ENCODE measurements at places on chromosomes 7 and 10. TPM values are rescaled to one million over a fixed set of nuclear protein-coding genes. Genes with fewer than 3 reads are reported as not detected.
A peak's percentile ranks its signal among the peaks of the same experiment; 100 is the strongest.

The CACNB2 gene
- under 0.01 TPM for total RNA-seq

The SBDS gene
- 83.7 TPM for total RNA-seq

The LIPN gene
- total RNA-seq = not detected

The SPACDR gene
- 0.36 TPM for total RNA-seq

The ZNF365 gene
- 9.1 TPM for total RNA-seq

The MRC1 gene
- 0.36 TPM for total RNA-seq

The PDK4 gene
- total RNA-seq = 0.36 TPM

The TET1 gene
- total RNA-seq = 4.0 TPM

The CALML3 gene
- not detected for total RNA-seq

The MET gene
- 55.0 TPM for total RNA-seq

The AOAH gene
- not detected for total RNA-seq

The AKR1C1 gene
- total RNA-seq = 140 TPM

The ZNF485 gene
- 4.7 TPM for total RNA-seq

The TRPV6 gene
- total RNA-seq = not detected

GRCh38 chr7:85695533-85695932 lies 508.7 kb upstream of the SEMA3D start:
- no peak for DNase-seq

DNA sequence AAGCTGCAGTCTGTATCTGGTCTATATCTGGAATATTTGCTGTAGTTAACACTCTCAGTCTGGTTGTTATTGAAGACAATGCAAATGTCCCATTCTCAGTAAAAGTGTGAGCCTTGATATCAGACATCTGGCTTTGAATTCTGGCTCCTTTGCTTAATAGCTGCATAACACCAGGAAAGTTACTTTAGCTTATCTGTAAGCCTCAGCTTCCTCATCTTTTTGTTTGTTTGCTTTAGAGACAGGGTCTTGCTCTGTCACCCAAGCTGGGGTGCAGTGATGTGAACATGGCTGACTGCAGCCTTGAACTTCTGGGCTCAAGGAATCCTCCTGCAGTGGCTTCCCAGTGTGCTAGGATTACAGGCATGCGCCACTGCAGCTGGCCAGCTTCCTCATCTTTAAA lies 41.3 kb downstream of the CNNM2 start:
- DNase-seq = no peak

DNA sequence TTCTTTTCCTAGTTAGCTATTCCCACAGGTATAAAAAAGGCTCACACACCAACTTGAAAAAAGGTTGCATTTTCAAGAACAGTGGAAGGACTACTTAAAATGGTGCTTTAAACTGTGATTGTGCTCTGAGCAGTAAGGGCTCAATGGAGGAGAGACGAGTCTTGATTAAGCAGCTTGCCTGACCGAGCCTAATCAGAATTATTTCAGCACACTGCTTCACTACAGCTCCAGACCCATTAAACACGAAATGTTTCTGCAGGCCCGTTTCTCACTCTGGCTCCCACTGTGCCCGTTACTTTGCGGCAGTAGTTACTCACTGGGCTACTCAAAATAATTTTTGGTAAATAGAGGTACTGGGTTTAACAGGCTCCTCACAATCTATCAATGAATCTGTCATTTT lies 126.0 kb downstream of the NRCAM start:
- DNase-seq = no peak

DNA sequence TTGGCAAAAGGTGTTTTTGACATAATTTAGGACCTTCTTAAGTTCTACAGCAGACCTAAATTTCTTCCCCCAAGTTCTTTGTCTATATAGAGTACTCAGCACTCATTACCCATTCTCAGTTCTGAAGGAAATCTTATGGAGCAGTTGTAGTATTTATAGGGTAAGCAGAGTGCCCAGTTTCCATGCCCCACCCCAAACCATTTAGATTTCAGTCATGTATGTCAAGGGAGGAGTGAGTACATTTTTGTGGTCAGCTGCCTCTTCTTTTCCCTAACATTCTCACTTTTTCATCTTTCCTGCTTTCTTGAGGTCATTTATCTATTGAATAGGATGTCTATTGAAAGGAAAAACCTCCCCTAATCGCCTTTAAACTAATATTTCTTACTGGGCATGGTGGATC lies 83.3 kb downstream of the KAT6B start:
- no peak for DNase-seq

DNA sequence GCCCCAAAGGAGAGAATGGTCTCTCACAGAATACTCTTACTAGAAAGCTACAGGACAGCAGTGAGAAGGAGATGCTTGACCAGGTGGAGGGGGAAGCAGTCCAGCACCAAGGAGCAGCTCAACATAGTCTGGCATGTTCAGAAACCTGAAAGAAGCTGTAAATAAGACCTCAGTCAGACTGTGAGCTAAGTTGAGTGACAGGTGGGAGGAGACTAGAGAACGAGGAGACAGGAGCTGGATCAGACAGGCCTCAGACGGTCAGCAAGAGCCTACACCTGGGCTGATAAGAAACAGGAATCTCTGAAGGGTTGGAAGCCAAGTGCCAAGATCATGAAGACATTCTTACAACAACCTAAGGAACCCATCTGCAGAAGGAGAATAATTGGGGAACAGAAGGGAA lies 54.5 kb downstream of the ELMO1 start:
- DNase-seq = no peak

- DNase-seq = peak; percentile 25
Measured at GRCh38 chr7:113175525-113176104, 57.3 kb upstream of the SMIM30 start.

DNA sequence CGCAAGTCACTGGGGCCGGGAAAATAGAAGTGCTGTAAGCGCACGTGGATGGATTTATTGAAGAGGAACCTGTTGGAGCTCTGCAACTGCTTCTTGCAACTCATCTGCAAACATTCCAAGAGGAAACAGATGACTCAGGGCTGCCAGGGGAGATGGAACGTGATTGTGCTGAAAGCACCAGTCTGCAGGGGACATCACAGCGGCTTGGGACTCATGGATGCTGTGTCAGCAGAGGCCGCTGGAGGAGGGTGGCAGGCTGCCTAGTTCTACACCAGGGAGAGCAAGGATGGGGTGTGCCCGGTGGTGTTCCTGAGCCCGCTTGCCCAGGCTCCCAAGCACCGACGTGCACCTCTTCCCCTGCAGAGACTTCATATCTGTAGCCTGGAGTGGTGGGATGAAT lies 515.7 kb downstream of the TCERG1L start:
- DNase-seq = no peak

- DNase-seq = no peak
Measured at GRCh38 chr10:11529276-11529903, 82.1 kb downstream of the USP6NL start.

DNA sequence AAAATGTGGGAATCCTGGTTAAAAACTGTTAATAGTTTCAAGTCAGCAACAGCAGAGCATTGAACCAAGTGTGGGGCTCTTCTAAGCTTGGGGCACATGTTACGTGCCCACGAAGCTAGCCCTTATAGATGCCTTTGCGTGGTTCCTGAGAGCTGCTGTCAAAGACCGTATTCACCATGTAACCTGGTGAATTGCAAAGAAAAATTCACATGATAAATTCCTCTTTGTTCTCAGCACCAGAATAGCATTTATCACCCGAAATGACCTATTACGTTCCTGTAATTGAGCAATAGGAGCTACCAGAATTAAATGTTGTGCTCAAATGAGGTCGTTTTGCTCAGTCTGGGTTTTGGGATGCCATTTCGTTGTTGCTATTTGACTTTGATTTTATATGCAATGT lies 202.6 kb upstream of the PRPS1L1 start:
- no peak for DNase-seq

GRCh38 chr7:152871005-152871677 lies 111.6 kb downstream of the ACTR3B start:
- no peak for DNase-seq

DNA sequence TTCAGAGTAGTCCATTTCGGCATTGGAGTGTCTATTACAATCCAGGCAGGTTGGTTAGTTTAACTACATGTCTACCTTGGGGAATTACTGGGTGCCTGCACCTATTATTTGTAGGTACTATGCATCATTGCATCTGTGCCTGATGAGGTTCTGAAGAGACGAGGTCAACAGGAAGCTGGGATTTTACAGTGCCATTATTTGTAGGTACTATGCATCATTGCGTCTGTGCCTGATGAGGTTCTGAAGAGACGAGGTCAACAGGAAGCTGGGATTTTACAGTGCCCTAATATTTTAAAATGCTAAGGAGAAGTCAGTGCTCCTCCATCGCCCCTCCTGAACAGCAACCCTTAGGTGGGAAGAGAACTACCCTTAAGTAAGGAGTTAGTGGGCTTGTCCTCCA lies 41.7 kb downstream of the NPY start:
- DNase-seq = no peak

DNA sequence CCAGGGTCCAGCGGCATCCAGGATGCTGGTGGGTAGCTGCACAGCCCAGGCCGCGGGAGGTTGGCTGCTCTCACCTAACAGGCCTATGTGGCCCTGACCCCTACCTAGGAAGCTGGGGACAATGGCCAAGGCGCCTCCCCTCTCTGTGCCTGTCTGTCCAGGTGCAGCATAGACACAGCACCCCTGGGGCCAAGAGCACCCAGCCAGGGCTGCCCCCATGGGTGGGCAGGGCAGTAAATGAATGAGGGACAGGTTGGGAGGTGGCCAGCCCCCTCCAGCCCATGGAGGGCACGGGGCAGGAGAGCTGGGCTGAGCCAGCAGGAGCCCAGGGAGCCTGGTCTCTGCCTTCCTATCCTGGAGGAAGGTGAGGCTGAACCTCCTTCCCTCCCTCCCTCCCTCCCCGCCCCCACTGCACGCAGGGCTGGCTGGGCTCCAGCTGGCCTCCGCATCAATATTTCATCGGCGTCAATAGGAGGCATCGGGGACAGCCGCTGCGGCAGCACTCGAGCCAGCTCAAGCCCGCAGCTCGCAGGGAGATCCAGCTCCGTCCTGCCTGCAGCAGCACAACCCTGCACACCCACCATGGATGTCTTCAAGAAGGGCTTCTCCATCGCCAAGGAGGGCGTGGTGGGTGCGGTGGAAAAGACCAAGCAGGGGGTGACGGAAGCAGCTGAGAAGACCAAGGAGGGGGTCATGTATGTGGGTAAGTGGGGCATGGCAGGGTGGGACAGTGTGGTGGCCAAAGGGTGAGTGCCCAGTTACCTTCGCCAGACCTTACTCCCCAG lies at the start of gene SNCG:
Gene SNCG, plus strand, starts transcription at position 484 of the 785 bp plus-strand sequence. Its CDS starts 99 bp downstream, at position 583.
- DNase-seq = peak; percentile 88

DNA sequence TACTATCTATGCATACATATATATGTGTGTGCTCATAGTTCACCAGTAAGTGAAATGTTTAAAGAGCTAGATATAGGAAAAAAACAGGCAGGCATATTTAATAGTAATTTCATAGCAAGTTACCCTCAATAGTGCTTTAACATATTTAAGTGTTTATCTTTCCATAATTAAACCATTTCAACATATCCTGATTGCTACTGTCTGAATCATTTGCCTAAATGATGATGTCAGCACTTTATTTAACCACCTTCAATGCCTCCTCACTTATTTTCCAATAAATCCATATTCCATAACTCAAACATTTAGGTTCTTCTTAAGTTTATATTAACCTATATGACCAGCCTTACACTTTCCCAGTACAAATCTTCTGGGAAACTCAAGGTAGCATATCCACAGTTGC lies 601.1 kb downstream of the ARL4A start:
- DNase-seq = no peak

- DNase-seq = no peak
Measured at GRCh38 chr10:90913774-90914420, 7.0 kb downstream of the ANKRD1 start.

DNA sequence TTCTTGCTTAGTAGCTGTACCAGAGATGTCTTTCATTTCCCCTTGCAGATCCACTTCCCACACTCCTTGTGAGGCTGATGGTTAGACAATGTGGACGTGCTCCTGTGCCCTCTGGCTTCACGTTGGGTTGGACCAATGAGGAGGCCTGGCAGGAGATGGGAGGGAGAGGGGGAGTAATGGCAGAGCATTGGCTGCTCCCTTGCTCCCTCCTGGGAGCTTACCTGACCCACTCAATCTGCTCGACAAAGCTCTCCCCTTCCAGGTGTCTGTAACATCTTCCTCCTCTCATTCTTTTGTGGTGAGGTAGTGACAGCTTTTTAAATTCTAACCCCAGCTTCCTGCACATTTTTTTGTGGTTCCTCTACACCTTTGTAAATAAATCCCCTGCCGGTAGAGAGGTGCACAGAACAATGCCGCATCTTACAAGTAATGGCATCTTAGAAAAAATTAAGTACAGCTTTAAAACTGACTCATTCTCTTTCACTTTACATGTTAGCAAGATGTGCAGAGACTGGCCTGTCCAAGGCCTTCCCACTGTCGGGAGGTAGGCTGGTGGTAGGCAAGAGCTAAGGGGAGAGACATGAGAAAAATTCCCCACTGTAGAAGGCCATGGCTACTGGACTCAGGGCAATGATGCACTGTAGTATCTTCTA lies 134.3 kb downstream of the HTR7 start:
- no peak for DNase-seq

GRCh38 chr7:77262316-77262715 lies 62.7 kb upstream of the FGL2 start:
- no peak for DNase-seq

GRCh38 chr7:157474685-157475084 lies 137.9 kb downstream of the DNAJB6 start:
- DNase-seq = peak; percentile 83
